Amygdala (tissue), 56 donors: ENCODE measurements at places on chromosomes 7 and 10.
A peak's percentile ranks its signal among the peaks of the same experiment; 100 is the strongest.

DNA sequence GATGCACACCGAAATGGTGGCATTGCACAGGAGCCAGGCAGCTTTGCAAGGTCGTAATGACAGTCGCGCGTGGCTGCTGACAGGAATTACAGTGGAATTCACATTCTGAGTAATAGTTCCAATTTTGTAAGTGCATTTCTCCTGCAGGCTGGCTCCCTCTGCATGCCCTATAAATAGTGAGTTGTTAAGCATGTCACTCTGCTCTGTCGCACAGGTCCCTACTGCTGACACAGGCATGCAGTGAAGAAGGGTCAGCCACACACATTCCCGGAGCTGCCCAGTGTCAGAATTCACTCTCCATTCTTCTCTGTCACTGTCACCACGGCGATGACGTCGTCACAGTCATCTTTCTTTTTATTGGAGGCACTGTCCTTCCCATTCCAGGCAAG lies 49.2 kb upstream of the SHH start:
- no peak for DNase-seq

DNA sequence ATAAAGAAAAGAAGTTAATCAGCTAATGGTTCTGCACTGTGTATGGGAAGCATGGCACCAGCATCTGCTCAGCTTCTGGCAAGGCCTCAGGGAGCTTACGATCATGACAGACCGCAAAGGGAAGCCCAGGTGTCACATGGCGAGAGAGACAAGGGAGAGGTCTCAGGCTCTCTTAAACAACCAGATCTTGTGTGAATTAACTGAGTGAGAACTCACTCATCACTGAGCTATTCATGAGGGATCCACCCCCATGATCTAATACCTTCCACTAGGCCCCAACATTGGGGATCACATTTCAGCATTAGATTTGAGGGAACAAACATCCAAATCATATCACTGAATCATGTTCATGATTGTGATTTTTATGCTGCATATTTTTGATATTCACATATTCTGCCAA lies 5.8 kb downstream of the USP54 start:
- no peak for DNase-seq

- no peak for DNase-seq
Measured at GRCh38 chr7:1226186-1226901, 6.3 kb upstream of the UNCX start.

GRCh38 chr10:36254199-36254598 lies 612.1 kb upstream of the FZD8 start:
- DNase-seq: no peak

DNA sequence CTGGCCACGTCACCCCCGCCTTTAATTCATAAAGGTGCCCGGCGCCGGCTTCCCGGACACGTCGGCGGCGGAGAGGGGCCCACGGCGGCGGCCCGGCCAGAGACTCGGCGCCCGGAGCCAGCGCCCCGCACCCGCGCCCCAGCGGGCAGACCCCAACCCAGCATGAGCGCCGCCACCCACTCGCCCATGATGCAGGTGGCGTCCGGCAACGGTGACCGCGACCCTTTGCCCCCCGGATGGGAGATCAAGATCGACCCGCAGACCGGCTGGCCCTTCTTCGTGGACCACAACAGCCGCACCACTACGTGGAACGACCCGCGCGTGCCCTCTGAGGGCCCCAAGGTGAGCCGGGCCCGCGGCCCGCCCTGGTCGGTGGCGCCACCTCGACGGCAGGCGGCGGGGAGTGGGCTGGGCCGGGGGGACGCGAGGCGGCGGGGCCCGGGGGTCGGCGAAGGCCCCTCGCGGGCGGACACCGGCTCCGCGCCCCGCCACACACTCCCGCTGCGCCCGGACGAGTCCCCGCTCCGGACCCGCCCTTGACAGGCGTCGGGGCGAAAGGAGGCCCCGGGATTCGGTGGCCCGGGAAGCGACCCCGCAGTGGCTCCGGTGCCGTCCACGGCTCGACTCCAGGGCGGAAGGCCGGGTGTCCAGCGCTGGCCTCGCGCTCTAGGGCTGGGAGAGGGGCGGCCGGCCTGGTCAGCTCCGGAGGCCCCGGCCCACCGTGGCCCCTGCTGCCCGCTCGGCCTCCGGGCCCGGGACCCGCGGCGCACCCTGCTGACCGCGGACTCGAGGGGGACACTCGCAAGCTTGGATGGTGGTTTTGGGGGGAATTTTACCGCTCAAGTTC lies 557 bp downstream of the BAG3 start:
- no peak for DNase-seq

- no peak for DNase-seq
Measured at GRCh38 chr7:87156709-87157108, 4.5 kb downstream of the DMTF1 start.

GRCh38 chr10:43262902-43263466 lies 3.9 kb downstream of the RASGEF1A start:
- DNase-seq: no peak

GRCh38 chr7:38830826-38831225 lies 78.2 kb downstream of the VPS41 start:
- DNase-seq: no peak

DNA sequence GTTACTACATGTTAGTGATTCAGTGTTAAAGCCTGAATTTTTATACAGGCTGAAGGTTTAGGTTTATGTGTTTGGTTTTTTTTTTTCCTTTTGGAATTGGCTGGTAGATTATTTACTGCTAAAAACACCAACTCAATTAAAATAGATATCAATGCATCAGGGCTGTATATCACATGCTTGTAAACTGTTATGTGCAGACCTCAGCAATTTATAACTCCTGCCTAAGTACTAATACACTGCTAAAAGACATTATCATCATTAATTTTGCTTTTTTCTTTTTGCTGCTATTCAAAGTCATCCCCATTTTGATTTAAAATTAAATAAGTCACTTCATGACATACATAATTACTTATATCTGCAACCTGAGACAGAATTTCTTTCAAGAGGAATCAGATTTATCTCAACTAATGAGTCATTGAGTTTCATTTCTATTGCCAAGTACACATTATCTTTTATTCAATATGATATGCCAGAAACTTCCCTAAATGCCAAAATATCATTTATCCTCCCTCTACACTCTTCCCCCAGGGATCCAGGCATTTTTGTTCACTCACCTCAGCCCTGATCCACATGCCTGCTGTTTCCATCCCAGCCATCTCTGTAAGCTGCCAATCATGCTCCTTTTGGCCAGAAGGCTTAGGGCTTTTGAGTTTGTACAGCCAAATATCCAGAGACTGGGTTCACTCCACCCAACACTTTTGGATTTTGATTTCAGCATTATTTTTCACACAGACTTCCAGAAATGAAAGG lies 98.5 kb downstream of the POLR1F start:
- no peak for DNase-seq

- no peak for DNase-seq
Measured at GRCh38 chr10:63593576-63593975, 72.4 kb downstream of the REEP3 start.

GRCh38 chr7:112940314-112940732 lies 146.3 kb downstream of the GPR85 start:
- no peak for DNase-seq

DNA sequence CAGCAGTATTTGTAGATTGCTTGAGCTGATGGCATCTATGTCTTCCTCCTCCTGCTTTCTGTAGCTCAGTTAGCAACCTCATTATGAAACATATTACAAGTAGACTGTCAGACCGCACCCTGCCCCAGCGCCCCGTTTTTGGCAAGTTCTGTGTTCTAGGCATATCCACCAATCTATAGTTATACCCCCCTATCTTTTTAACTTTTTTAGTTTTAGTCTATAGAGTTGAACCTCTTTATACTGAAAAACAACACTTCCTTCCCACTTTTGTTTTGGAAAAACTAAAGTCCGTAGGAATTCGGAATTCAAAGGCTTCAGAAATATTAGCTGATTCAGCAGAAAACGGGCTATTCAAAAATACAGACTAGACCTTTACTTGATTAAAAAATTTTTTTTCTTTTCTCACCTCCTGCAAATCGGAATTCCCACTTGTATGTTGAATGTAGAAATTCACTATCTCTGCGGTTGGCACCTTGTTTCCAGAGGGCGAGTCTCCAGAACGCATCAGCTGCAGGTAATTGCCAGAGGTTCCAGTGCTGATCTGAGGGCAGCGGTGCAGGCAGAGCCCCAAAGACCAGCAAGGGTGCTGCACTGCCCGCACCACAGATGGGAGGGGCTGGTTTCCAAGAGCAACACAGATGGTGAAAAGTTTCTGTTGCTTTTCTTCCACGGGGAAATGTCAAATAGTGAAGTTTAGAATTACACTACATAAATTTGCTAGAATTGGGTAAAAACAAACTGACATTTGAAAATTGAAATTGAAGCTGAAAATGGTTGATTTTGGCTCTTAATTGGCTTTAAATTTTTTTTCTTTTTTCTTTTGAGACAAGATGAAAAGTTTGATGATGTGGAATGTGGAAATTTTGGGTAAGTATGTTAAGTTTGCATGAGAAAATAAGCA lies 2.2 kb upstream of the FZD8 start:
- DNase-seq: no peak

DNA sequence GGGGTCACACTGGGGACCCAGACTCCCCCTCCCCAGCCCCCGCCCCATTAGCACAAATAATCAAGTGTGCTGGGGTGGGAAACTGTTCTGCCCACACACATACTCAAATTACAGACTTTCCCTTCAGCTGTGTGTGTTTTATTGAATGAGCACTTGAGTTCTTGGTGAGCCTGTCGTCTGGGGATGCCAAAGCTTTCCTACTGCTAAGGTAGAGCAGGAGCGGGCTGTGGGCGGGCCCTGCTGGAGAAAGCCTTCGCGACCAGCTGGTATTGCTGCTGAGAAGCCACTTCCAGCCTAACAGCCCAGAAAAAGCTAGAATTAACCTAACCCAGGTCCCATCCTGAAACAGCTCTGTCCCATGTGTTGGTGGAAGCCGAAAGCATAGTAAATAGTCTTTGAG lies 87.0 kb upstream of the KMT2E start:
- DNase-seq: no peak

GRCh38 chr7:156024201-156024600 lies 211.9 kb upstream of the SHH start:
- DNase-seq: no peak

DNA sequence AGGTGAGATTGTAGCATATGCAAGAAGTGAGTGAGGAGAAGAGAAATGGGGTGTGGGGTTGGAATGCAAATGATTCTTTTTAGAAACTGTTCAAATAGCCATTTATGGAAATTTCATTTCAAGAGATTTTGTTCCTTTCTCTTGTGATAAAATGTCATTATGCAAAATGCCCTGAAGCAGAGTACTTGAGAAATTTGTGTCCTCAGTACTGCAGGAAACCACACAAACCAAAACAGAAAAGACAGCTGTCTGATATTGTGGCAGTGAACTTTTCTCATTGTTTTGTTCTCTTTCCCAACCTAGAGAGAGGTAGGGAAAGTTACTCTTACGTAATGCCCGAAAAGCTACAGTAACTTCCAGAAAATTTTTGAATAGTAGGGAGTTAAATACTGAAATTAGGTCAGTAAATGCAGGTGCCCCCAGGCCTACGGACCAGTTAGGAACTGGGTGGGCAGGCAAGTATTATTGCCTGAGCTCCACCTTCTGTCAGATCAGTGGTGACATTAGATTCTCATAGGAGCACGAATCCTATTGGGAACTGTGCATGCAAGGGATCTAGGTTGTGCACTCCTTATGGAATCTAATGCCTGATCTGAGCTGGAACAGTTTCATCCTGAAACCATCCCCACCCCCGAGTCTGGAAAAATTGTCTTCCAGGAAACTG lies 34.0 kb downstream of the DLD start:
- no peak for DNase-seq

GRCh38 chr10:121710207-121710606 lies 112.0 kb upstream of the FGFR2 start:
- DNase-seq: no peak

DNA sequence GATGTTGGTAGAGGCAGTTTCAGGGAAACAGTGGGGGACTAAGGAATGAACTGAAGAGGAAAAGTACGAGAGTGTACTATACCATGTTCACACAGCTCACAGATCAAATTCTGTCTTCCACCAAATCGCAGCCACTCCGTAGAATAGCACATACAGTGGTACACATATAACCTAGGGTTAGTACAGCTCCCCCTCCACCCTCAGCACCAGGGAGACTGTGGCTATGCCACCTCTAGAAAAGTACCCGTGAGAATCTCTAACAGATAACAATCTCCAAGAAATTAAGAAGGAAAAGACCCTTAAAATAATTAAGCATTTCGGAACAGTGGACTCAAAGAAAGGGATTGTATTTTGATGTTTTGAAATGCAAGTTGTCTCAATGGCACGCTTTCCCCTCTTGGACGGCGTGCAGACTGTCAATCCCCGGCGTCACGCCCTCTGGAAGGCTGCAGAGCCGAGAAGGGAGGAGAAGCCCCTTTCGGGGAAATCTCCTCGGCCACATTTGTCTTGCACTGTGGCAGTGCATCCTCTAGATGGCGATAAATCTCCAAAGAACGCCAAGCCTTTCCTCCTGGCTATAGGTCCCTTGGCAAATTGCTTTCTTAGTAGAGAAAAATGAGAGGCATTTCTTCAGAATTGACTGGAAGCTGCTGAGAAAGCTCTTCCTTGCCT lies 345.0 kb downstream of the REEP3 start:
- no peak for DNase-seq

- DNase-seq: no peak
Measured at GRCh38 chr10:15439341-15439842, 68.3 kb upstream of the FAM171A1 start.

- DNase-seq: no peak
Measured at GRCh38 chr10:70920519-70920918, 32.2 kb upstream of the PCBD1 start.

- no peak for DNase-seq
Measured at GRCh38 chr10:16828114-16828568, 10.9 kb upstream of the RSU1 start.

DNA sequence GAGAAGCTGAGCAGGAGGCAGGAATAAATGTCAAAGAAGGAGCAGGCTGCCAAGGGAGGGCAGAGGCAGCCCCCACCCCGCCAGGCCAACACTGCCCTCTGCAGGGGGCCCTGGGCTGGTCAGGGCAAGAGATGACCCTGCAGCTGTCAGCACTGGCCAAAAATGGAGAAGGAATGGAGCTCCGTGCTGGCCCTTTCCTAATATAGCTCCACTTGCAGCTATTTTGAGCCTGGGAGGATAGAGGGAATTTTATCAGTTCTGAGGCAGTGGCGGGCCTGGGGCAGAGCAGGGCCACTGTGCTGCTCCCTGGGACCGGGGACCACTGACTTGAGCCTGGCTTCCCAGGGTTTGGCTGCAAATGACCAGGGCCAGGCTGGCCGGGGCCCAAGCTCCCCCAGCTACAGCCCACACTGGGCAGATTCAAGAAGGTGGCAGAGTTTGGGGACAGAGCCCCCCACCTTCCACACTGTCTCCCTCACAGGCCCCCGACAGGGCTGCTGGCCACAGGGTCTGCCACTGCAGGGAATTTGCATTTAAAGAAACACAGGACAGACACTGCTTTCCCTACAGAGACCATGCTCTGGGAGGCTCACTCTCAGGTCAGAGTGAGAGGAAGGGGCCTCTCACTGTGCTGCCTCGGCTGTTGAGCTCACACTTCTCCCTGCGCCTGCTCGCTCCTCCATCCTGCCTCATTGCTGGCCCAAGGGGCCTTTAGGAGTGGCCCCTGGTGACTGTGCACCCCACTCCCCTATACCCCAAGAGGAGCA lies 16.2 kb downstream of the LDB3 start:
- peak; percentile 40 for DNase-seq
